ENCODE measurements at places on chromosomes 2 and 18.

DNA sequence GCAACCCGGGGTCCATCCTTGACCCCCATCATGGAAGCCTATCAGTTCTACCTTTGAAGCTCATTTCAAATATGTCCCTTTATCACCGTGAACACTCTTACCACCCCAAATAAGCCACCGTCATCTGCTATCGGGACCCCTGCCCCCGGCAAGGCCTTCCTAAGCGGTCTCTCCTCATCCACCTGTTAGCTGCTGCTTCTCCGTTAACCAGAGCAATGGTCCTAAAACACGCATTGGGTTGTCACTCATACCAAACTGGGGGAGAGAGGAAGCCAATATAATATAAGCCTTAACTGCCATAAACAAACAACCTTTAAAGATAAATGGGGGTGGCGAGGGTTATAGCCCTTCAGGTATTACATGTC is 680 bp downstream of the ASNSD1 start:
- no peak for DNase-seq

- DNase-seq = no peak
These were observed 76.0 kb downstream of the RFTN2 start for GRCh38 chr2:197599285-197599965.

DNA sequence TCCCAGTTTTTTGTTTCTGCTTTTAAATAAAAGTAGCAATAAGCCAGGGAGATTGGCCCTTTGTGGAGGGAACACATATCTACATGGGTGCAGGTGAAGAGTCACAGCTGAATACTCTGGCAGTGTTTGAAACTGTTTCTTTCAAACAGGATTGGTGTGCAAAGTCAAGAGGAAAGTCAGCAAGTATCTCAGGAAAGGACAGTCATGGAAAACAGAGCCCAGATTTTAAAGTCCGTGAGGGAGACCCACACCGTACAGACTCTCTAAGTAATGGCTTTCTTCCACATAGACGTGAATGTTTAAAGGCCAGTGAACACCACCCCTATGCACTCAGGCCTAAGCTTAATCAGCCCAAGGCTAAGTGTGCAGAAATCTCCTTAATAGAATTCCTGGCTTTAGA is 95.3 kb downstream of the GFPT1 start:
- no peak for DNase-seq

- no peak for DNase-seq
These were observed 13.4 kb downstream of the SPTBN1 start for GRCh38 chr2:54469484-54470053.

GRCh38 chr2:46943881-46944798 is 28.5 kb upstream of the MCFD2 start:
- DNase-seq = no peak

- DNase-seq = peak; percentile 59
These were observed 107.4 kb downstream of the CPO start for GRCh38 chr2:207046724-207047123.

GRCh38 chr2:38442643-38443541 is 65.8 kb upstream of the ATL2 start:
- DNase-seq = peak; percentile 61

DNA sequence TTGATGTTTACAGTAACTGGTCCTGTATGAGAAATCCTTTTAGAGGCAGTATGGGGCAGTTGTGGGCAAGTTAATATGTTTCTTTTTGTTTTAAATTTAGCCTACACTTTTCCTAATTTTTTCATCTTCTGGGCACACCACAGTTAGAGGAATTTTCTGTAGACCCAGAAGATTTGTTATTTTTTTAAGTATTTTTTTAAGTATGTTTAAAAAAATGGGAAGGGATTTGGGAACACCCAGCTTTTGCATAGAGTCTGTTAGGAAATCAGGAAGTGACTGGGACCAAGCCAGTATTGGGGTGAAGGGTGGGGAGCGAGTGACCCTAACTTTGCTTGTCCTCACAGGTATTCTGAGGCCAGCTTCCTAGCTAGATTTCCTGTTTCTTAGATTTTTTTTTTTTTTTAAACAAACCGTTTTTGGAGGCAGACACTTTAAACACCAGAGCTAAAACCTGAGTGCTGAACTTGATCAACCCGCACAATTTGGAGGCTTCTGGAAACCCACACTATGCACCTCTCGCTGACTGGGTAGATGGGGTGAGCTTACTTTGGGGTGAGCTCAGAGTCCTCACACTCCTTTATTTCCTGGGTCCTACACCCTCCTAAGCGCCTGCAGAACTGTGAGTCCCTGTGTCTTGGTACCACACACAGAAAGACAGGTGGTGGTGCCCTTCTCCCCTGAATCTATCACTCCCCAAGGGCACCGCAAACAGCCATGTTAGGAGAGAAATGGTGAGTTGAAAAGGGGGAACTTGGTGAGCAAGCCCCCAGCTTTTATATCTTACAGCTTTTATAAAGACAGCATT is 5.2 kb downstream of the GATA6 start:
- DNase-seq = no peak

DNA sequence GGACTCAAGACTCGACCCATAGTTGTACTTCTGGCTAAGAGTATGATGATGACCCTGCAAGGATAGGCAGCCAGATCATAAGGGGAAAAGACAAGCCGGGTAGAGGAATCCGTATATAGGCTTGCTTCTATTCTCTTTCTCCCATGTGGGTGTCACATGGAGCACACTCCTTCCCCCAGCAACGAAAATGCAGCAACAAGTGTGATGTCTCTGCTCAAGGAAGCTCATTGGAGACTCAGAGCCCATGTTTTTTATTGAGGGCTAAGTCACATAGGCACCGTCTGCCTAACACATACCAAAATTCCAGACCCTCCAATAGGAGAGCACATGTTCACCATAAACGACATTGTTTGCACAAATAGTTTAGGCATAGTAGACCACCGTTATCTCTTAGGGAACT is 6.3 kb downstream of the ZNF2 start:
- no peak for DNase-seq

DNA sequence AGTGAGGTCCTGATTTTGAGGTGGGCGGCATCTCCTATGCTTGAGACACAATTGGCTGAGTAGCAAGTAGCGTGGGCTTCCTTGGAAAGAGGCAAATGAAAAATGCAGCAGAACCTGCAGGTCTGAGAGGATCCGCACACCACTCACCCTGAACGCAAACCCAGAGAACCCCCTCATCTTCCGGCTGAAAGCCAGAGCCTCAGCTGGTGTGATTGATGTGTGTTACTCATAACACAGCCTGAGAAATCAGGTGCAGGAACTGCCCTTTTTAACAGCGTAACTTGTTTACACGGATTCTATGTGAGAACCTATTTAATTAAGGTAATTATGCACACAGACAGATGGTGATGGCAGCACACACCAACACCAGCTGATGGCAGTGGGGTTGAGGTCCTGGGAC is 123.4 kb downstream of the MRO start:
- peak; percentile 94 for DNase-seq

DNA sequence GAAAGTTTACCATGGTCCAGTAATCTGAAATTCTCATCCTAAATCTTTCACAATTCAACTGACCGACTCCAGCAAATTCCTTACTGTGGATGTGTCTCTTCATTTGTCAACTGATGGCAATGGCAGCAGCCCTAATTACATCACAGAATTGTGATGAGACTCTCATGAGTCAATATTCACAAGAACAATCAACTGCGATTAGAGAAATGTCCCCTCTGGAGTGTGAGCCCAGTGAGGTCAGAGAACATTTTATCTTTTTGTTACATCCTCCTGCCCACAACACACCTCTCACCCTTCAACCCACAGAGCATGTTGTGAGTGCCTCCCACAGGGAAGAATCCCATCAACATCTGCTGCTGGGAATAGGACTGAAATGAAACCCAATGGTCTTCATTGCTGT is 73.6 kb downstream of the CD226 start:
- peak; percentile 26 for DNase-seq

DNA sequence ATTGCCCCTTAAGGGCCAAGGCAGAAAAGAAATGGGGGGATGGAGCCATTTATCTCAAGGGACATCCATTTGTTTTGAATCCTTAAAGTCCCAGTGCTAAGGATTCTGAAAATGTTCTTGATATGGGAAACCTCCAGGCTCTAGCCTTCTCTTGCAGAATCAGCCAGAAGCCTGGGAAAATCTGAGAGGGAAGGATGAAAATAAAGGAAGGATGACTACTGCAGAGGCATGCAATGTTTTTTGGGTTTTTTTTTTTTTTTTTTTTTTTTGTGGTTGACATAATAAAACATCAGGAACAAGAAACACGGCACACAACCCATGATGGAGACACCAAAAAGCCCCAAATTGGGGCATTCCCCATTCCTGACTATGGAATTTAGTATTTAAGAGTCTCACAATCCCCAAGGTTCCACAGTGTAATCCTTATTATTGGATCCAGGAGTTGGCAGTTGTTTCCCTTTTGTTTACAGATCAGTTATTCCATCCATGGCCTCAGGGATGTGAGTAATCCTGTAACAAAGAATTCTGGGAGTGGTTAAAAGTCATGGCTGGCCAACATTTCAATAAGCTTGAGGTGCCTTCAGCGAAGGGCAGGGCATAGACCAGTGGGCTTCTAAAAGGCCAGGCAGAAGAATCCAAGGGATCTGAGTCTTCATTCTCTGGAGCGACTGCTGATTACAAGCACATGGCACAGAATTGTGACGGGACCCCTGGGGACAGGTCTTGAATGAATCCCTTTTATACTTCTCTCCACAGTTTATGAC is 337.5 kb downstream of the GULP1 start:
- DNase-seq = peak; percentile 60

- DNase-seq = peak; percentile 84
These were observed 160.8 kb downstream of the KLHL29 start for GRCh38 chr2:23545811-23546210.

DNA sequence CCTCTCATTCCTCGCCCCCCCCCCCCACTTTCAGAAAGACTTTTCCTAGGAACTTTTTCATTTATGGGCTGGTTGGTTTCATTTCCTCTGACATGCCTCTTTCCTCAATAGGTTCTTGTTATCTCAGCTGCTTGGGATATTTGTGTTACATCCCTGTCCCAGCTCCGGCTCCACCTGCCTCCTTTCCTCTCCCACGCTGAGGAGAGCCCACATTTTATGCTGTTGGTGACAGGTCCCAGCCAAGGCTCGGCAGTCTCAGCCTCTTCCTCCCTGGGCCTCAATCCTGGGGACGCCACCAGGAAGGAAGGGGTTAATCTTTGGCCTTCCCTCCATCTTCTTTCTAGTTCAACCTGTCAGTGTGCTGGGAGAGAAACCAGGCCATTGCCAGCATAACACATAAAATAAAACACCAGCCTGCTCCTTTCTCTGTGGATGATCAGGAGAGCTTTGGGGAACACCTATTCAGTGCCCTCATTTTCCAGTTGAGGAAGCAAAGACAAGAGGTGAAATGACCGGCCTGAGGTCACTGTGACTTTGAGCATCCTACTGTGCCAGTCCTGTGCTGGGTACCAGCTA is 216.9 kb upstream of the TNP1 start:
- DNase-seq = no peak

- no peak for DNase-seq
These were observed 9.4 kb downstream of the ITGAV start for GRCh38 chr2:186599186-186599778.

DNA sequence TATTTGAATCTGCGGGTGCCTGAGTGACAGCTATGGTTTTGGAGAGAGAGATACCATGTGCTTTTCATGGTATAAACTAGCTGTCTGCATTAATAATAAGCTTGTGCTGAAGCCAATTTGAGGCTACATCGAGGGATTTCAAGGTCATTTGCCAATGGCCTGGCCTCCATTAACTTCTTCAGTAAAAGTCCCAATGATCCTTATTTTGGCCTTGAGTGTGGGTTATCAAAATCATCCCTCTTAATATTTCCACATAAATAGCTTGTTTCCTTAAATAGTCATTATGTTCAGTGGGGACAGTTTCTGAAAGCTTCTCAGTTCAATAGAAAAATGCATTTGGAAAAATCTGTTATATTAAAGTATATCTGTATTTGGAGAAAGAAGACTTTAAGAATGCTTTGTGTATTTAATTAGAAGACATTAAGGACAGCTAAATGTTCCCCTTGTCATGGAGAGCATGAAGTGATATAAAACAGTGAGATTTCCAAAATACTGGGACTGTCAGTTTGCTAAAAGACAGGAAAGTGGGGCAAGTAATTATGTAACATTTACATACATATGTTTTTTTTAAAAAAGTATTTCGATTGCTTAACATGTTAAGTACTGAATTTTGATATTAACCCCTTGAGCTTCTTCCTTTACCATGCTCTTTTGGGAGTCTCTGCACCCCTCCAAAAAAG is 355.5 kb upstream of the ZEB2 start:
- no peak for DNase-seq

DNA sequence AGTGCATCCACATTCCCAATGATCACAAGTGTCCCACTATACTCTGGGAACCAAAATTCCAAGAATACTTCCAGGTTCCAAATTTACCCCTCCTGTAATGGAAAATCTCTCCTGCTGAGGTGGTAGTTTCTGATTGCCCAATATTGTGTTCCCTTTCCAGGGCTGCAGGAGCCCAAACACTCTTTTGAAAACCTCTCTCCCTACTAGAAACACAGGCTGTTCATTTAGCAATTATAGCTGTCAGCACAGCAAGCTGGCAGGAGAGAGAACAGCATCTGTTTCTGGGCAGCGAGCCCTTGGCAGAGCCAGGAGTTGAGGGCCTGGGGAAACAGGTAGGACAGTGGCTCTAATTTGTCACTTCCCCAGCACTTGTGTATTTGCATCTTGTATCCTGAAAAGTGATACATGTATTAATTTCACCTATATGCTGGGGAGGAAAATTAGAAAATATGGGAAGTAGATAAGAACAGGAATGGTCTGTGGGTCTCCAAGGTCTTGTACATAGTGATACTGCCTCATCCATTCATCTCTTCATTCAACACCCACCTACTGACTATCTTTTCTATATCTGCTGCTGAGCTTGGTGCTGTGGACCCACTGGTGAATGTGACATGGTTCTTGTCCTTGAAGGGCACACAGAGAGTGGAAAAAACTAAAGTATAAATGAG is 16.9 kb upstream of the PAIP2B start:
- peak; percentile 28 for DNase-seq

DNA sequence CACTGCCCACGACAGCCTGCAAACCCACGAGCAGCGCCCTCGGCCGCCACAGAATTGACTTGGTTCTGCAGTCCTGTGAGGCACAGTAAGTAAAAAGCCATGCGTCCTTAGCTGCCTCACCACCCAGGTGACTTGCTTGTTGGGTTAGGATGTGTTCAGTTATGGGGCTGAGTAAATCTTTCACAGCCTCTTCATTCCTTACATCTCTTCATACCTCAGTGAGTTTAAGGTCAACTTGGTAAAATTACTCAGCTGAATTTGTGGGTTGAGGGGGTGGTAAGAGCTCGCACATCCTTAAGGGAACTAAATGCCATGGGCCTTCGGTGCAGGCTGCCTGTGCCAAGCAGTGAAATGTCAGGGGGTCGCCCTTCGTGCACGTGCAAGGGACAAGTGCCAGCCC is 165.2 kb upstream of the ALKAL2 start:
- DNase-seq = no peak

DNA sequence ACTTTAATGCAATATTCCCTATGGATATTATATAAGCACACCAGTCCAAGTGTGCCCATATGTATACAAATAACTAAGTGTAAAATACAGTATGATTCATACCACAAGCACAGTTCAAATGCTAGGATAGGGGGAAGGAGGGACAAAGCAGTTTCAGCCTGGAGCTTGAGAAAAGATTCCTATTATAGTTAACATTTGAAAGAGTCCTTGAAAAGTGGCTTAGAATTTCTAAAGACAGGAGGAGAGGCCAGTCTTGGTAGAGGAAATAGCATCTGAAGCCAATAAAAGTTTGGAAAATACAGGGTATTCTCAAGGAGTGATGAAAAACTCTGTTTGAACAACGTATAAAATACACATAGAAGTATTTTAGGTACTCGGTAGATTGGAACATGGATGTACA is 173.4 kb upstream of the CWC22 start:
- DNase-seq = no peak

- no peak for DNase-seq
These were observed 533 bp downstream of the HPCAL1 start for GRCh38 chr2:10303181-10303693.
